CD8-positive, alpha-beta T cell (primary cell): ENCODE measurements at places on chromosomes 1 and 21.

DNA sequence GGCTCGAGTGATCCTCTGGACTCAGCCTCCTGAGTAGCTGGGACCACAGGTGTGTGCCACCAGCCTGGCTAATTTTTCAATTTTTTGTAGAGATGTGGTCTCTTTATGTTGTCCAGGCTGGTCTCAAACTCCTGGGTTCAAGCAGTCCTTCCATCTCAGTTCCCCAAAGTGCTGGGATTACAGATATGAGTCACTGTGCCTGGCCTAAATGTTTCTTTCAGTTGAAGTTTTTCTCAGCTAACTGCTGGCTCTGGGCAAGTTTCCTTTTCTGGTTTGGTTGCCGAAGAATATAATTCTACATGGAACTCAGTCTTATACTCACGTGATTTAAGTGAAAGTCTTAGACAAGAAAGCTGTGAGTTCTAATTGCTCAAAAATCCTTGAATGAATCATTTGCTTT, 57.0 kb downstream of the SASS6 start:
- no peak for DNase-seq

DNA sequence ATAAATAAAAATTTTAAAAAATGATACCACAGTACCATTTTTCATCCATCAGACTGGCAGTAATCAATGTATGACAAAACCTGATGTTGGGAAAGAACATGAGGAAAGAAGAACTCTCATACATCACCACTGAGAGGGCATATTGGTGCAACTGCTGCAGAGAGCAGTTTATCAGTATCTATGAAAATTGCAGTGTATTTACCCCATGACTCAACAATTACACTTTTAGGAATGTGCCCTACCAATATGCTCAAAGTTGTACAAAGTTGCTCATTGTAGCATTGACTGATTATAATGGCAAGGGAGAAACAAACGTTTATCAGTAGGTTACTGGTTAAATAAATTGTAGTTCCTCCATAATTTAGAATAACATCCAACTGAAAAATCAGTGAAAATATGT, 36.7 kb downstream of the CATSPERE start:
- DNase-seq: no peak

- no peak for DNase-seq
These were observed 84.4 kb downstream of the NTPCR start for GRCh38 chr1:233034836-233035235.

GRCh38 chr1:59689730-59690129, 125.0 kb upstream of the HOOK1 start:
- no peak for DNase-seq

DNA sequence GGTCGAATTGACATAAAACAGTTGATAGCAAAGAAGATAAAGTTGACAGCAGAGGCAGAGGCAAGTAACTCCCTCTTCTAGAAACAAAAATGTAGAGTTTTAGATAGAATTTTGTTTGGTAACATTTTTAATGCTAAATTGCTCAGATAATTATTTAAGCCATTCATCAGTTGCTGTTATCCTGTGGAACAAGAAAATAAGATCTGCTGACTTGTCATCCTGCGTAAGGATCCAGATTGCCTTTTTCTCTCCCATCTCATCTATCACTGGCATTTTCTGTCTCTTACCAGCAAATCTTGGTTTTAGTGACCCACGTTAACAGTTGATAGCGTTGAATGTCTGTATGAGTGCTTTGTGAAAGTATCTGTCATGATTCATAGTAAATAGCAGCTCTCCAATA, 29.8 kb downstream of the SOAT1 start:
- DNase-seq: no peak
